ENCODE measurements at places on chromosomes 1 and 21. TPM values are rescaled to one million over a fixed set of nuclear protein-coding genes. Genes with fewer than 3 reads are reported as not detected.

The KRTAP26-1 gene
- polyA plus RNA-seq: not detected

- no peak for DNase-seq
Measured at GRCh38 chr1:197620714-197621163, 154.5 kb downstream of the DENND1B start.

GRCh38 chr1:47853059-47853458 lies 144.1 kb downstream of the TRABD2B start:
- DNase-seq: no peak

- DNase-seq: no peak
Measured at GRCh38 chr1:68168545-68169171, 63.7 kb downstream of the WLS start.

GRCh38 chr1:55399346-55399745 lies 184.2 kb upstream of the USP24 start:
- DNase-seq: no peak

- DNase-seq: no peak
Measured at GRCh38 chr1:18354612-18355011, 126.1 kb upstream of the KLHDC7A start.

All from left renal pelvis (tissue), 4 donors.